GM10248 (cell line): ENCODE measurements at places on chromosomes 4 and X.

GRCh38 chrX:138034136-138034535 lies 468.2 kb downstream of the ZIC3 start:
- no peak for DNase-seq

- DNase-seq: no peak
These were observed 198.5 kb upstream of the FAM241A start for GRCh38 chr4:111946800-111947199.

DNA sequence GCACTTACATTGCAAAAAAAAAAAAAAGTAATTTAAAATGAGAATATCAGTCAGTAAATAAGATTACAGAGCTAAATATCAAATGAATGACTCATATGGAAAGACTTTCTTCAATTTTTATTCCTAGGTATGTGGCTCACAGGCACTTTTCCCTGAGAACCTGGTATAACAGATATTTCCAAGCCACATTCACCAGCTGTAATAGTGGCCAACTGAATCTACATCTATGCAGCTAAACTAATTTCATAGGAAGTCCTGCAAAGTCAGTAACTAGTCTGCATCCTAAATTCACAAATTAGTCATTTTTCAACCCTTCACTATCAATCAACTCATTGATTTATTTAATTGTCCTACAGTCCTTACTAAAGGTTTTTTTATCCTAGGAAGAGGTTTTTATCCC lies 5.6 kb downstream of the PDE5A start:
- DNase-seq: no peak

- DNase-seq: no peak
These were observed 58.6 kb upstream of the MSX1 start for GRCh38 chr4:4800646-4801408.

DNA sequence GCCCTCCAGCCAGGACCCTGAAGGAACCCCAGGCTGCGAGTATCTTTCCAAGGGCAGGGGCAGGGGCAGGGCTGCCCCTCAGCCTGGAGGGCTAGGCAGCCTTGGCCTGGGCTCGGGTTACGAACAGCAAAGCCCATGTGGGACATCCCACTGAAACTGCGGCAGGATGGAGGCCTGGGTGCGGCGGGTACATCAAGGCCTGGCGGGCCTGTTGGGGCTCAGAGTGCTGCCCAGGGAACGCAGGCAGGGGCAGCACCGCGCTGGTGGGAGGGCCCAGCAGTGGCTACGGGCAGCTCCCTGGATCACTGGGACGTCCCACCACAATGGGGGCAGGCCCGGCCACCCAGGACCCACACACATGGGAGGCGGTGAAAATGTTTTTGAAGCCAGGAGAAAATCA lies 10.9 kb downstream of the NAT8L start:
- no peak for DNase-seq

DNA sequence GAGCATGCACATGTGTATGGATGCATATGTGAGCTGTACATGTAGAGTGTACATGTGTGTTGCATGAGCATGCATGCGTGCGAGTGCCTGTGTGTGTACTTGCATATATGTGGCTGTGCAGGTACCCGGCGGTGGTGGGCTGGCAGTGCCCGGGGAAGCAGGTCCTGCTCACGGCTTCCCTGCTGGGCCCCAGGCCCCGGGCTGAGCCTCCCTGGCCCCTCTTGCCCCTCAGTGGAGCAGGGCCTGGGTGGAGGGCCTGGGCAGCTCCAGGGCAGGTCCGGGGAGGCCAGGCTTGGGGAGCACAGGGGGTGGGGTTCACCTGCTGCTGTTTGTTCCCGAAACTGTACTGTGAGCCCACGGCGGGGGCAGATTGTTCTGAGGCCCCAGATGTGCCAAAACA lies 9.4 kb downstream of the NAT8L start:
- no peak for DNase-seq

- DNase-seq: no peak
These were observed 188.4 kb downstream of the SHROOM3 start for GRCh38 chr4:76623217-76624045.

DNA sequence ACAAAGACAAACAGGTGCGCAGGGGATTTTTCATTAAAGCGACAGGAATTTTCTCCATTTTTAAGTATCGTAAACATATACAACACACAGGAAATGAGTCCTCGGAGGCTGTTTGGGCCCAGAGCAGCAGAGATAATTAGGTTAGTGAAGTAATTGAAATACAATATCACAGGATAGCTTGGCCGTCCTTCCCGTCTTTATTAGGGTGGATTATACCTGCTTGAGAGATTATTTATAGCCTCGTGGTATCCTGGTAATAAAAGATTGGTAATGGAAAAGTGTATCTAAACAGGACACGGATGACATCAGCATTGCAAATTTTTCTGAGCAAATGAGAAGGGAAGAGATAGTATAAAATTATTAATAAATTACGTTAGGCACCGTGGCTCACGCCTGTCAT lies 68.2 kb downstream of the CRLF2 start:
- DNase-seq: no peak

DNA sequence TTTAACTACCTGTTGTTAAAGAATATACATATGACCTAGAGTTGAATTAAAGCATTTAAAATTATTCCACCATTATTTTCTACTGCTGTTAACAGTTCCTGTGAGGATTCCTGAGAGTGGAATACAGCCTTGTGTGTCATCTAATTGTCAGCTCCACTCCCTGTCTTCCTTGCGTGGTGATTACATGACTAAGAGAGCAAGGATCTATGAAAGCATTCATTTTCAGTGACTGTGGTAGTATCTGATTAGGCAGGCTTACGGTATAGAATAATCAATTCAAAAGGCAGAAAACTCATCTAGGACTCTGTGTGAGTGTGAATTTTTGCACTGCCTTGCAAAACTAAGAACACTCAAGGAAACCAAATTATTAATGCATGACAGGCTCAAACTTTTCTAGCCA lies 577.8 kb downstream of the SH3BGRL start:
- no peak for DNase-seq

GRCh38 chr4:22456291-22456690 lies 59.6 kb downstream of the ADGRA3 start:
- DNase-seq: no peak

DNA sequence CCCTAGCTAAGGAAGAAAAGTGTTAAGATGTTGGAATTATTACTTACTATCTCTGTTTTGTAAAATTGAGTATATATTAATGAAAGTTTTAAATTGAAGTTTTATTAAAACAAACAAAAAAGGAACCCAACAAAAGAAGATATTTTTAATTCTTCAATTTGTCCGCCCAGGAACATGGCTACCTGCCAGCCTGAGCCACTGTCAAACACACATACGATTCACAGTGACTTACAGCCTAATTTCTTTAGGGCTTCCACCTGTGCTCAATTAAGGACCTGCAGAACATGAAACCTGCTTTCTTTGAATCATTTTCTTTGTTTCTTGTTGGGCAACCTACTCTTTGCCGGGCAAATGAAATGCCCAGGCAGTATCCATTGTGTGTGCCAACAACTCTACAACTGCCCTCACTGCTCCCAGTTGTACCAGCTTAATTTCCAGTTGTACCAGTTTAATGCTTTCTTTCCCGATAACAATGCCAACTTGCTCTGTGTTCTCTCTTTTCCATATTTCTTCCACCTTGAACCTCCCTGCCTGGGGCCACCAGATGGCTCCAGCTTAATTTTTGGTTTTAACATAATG lies 181.7 kb downstream of the GBA3 start:
- no peak for DNase-seq
